ENCODE measurements at places on chromosomes 3 and 15. TPM values are rescaled to one million over a fixed set of nuclear protein-coding genes. Genes with fewer than 3 reads are reported as not detected.

DNA sequence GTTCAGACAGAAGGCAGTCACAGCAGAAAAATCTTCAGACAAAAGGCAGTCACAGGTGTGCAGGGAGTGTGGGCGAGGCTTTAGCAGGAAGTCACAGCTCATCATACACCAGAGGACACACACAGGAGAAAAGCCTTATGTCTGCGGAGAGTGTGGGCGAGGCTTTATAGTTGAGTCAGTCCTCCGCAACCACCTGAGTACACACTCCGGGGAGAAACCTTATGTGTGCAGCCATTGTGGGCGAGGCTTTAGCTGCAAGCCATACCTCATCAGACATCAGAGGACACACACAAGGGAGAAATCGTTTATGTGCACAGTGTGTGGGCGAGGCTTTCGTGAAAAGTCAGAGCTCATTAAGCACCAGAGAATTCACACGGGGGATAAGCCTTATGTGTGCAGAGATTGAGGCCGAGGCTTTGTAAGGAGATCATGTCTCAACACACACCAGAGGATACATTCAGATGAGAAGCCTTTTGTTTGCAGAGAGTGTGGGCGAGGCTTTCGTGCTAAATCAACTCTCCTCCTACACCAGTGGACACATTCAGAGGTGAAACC is 27.6 kb downstream of the ZNF589 start:
- no peak for DNase-seq

ENTPD3 gene
- 3.7 TPM for total RNA-seq

MEIS2 gene
- total RNA-seq = 26.7 TPM

SLC12A1 gene
- not detected for total RNA-seq

C3orf62 gene
- total RNA-seq = 6.8 TPM

TMEM158 gene
- total RNA-seq = 2.1 TPM

GRCh38 chr15:85730001-85730820 is 64.5 kb downstream of the KLHL25 start:
- no peak for DNase-seq

GRCh38 chr15:68507447-68507846 is 71.3 kb upstream of the CORO2B start:
- DNase-seq = no peak

GRCh38 chr3:119585856-119586570 is 6.7 kb downstream of the ADPRH start:
- DNase-seq = no peak

GRM2 gene
- total RNA-seq = 0.49 TPM

- no peak for DNase-seq
Observed at GRCh38 chr15:96347181-96348111, 16.9 kb downstream of the NR2F2 start.

BUB1B gene
- total RNA-seq = 1.8 TPM

Measured in upper lobe of right lung (tissue), 1 donor.